ENCODE measurements at places on chromosomes 13 and 19. TPM values are rescaled to one million over a fixed set of nuclear protein-coding genes. Genes with fewer than 3 reads are reported as not detected.

KLHL1 gene
- total RNA-seq = not detected

DNA sequence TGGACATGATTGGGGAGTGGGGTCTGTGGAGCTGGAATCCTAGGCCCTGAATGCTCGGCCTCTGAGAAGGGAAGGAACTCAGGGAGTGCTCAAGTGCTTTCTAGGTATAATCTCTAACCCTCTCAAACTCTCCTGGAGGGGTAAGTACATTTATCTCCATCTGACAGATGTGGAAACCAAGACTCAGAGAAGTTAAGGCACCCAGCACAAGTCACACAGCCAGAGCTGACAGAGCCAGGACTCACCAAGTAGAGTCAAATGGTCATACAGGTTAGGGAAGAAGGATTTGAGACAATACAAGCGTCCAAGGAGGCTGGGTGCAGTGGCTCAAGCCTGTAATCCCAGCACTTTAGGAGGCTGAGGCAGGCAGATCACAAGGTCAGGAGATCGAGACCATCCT is 12.9 kb upstream of the LYPD3 start:
- DNase-seq = no peak

- no peak for DNase-seq
These were observed 6.9 kb downstream of the ETFB start for GRCh38 chr19:51359294-51359693.

ZNF616 gene
- 7.6 TPM for total RNA-seq

CGB2 gene
- total RNA-seq = not detected

S1PR4 gene
- 24.1 TPM for total RNA-seq

- no peak for DNase-seq
These were observed 137.1 kb downstream of the AKAP11 start for GRCh38 chr13:42409075-42409474.

DNA sequence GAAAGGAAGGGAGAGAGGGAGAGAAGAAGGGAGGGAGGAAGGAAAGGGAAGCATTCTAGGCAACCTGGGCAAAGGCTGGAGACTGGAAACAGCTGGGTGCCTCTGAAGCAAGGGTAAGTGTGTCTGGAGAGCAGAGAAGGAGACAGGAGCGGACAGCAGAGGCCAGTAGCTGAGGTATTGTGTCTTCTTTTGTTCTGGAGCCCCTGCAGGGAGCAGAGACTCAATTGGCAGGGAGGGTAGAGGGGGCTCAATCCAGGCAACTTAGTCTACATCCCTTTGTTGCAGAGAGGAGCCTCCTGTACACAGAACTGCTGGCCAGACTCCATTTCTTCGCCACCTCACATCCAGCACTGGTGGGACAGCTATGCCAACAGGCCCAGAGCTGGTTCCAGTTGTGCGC is 53.2 kb downstream of the NWD1 start:
- no peak for DNase-seq

DNA sequence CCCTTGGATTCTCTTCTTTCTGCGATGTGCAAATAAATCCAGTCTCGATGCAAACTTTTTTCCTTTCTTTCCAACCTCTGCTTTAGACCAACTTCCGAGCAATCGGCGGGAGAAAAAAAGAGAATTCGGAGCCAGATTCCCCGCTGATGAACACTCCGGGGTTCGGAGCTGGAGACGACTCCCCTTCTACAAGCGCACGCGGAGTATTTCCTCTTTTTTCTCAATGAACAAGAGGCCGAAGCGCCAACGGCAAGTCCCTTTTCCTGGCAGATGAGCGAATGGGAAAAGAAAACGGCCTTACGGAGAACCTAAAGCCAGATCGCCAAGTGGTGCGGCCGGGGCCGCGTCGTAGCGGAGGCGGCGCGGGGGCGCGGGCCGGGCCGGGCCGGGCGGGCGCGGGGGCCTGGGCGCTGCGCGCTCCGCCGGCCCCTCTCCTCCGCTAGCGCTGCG is 250 bp downstream of the SPRY2 start:
- DNase-seq = no peak

- no peak for DNase-seq
These were observed 262 bp downstream of the COX7A1 start for GRCh38 chr19:36152019-36152351.

DNA sequence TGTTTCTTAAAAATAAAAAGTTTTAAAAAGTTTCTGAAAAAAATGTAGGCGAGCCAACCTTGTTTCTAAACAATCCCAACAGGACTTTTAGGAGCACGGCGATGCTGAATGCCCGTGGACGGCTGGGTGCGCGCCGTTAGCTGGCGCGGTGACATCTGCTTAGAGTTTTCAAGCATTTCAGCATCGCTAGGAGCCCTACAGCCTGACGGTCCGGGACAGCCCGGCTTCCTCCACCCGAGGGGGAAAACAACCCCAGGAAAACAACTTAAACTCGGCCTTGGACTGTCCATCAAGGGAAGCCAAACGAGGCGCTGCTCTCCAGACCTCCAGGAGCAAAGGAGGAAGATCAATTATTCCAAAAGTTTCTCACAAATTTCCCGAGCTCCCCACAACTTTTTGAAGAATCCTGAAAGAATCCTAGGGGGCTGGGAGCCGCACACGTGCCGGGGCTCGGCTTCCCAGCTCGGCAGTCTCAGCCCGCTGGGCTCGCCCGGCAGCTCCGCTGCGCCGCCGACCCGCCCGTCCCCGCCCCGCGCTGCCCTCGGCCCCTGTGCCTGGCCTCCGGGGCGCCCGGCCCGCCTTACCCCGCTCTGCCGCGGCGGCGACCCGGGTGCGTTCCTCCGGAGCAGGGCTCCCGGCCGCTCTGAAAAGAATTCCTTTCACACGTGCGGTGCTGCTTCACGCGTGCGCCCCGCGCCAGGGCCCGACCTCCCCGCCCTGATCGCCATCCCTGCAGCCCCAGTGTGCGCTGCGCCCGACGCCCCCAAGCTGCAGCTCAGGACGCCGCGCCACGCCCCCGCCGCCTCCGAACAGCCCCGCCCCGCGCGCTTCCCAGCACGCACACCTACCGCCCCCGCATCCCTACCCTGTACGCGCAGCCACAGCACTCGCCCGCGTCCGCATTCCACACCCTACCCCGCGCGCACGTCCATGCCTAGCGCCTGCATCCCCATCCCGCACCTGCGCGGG is at the start of gene GJA3:
GJA3 (minus strand) TSS at position 747 of the 969 bp plus-strand sequence. CDS start 17,764 bp downstream, outside the sequence.
- peak; percentile 68 for DNase-seq

LPAR6 gene
- 6.6 TPM for total RNA-seq

VPS36 gene
- 32.0 TPM for total RNA-seq

SLC7A9 gene
- not detected for total RNA-seq

- DNase-seq = no peak
These were observed 13.1 kb upstream of the CEACAM19 start for GRCh38 chr19:44658069-44658733.

GIPR gene
- total RNA-seq = 1.8 TPM

DNA sequence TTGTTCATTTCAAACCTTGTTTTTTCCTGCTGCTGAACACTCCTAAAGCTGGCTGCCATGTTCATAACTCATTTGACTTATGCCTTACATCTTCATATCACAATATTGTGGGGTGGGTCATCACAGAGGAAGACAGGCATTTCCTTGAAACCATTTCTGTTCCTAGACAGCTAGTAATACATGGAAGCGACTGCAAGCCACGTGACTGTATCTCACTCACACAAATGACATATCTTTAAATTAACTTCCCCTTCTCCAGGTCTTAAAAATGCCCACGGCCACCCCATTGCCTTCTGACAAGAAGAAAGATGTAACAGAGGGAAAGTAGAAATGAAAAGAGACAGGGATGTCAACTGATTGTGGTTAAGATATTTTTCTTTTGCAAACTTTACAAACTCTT is 236.8 kb downstream of the LMO7 start:
- no peak for DNase-seq

DNA sequence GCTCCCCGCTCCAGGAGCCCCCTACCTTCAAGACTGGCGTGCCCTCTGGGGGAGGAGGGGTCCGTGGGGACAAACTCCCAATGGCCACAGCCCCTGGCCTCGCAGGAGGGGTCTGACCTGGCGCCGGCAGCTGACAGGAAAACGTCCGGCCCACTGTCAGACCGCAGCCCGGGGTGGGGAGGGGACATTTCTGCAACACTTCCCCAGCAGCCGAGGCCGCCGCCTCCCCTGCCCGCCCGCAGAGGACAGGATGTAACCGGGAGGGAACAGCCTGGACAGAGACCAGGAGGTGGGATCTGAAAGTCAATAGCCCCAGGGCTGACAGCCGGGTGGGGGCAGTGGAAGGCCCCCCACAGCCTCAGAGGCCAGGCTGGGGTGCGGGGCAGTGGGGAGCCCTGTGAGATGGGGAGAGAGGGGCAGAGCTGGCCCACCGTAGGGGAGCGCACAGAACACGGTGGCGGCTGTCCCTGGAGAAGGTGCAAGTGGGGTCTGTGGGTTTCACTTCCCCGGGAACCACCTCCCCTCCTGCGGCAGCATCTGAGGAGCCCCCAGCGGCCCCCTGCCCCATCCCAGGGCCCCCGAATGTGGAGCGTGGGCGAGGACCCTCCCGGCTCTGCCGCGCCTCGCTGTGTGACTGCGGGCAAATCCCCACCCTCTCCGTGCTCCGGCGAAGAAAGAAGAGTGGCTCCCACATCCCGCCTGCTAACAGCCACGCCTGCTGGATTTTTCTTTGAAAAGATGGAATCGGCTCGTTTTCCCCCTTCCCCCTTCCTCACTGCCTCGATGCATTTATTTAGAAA is at the start of gene PEAK3:
PEAK3 (minus strand) TSS at position 114 of the 800 bp plus-strand sequence. CDS start 1,244 bp downstream, outside the sequence.
- DNase-seq = peak; percentile 57

DNA sequence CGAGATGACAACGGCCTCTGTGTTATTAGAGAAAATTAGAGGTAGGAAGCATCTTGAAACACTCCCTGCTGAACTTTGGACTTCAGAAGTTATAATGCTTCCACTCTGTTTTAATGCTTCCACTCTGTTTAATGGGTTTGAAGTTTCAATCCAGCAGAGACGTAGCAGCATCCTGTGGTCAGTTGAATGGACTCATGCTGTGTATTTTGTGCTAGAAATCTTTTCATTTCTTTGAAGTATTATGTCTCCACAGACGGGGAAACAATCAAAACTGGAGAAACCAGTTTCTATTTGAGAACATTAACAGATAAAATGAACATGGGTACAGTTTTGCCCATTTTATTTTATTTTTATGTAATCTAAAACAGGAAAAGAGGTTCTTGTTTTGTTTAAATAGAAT is 1736.2 kb downstream of the SLITRK5 start:
- DNase-seq = no peak

- DNase-seq = no peak
These were observed 69.6 kb downstream of the RNASEH2B start for GRCh38 chr13:50979187-50979586.

CLN5 gene
- 13.6 TPM for total RNA-seq

BEST2 gene
- not detected for total RNA-seq

- DNase-seq = no peak
These were observed 18.5 kb upstream of the LPAR6 start for GRCh38 chr13:48431431-48431830.

- no peak for DNase-seq
These were observed 1131.3 kb upstream of the ATXN8OS start for GRCh38 chr13:68976287-68976686.
